Motor neuron (in vitro differentiated cells): ENCODE measurements at places on chromosomes 12 and 14. TPM values are rescaled to one million over a fixed set of nuclear protein-coding genes. Genes with fewer than 3 reads are reported as not detected.

Gene TMPRSS12
- 0.16 TPM in 1 of 2 replicates, not detected in the other for total RNA-seq

Gene LRRC10
- 0.11 and 0.19 TPM in 2 replicates for total RNA-seq

Gene AMDHD1
- total RNA-seq = 7.0 and 7.4 TPM in 2 replicates

Gene HSPB8
- total RNA-seq = 65.4 and 66.9 TPM in 2 replicates

Gene VCPKMT
- total RNA-seq = 10.9 and 11.6 TPM in 2 replicates

Gene SALL2
- 0.66 and 0.75 TPM in 2 replicates for total RNA-seq

Gene BDKRB2
- total RNA-seq = 0.11 and 0.31 TPM in 2 replicates

Gene RNASE2
- not detected in 2 replicates for total RNA-seq

Gene MMP17
- 8.7 and 16.5 TPM in 2 replicates for total RNA-seq

Gene TMEM52B
- total RNA-seq = 0.35 TPM in 1 of 2 replicates, not detected in the other

Gene PRB2
- not detected in 2 replicates for total RNA-seq

Gene SLC16A7
- 2.5 and 2.8 TPM in 2 replicates for total RNA-seq

Gene SERPINA5
- 2.1 TPM in 1 of 2 replicates, not detected in the other for total RNA-seq
